Activated effector memory CD4-positive, alpha-beta T cell treated with Interleukin-2 at 50 U/mL for 16 hours (primary cell): ENCODE measurements at places on chromosomes 5 and 9.

- no peak for DNase-seq
Measured at GRCh38 chr5:88183255-88183654, 85.4 kb downstream of the TMEM161B start.

DNA sequence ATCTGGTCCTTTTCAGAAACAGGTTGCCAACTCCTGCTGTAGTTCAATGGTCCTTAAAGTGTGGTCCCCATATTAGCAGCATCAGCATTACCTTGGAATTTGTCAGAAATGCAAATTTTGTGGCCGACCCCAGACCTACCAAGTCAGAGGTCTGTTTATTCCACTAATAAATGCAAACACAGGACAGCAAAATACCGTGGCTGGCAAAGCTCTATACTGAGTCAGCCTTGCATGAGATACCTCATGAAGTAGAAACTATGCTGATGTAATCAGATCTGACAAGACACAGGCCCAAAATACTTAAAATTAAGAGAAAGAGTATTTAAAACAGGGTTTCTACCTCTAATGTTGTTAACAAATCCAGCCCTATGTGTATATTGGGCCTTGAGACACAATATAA lies 3.0 kb downstream of the GOLM1 start:
- DNase-seq = no peak

DNA sequence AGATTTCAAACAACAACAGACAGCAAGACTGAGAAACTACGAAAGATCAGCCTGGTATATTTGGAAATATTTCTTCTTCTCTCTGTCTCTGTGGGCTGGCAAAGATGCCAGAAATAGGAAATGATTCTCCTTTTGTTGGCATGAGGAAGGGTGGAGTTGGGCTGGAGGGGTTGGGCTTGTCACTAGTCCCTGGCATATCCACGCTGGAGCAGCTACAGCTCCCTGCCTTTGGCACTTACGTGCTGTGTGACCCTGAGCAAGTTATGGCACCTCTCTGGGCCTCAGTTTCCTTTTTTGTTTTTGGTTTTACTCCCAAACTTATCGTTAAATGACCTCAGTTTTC lies 354 bp upstream of the KCNMB1 start:
- no peak for DNase-seq

DNA sequence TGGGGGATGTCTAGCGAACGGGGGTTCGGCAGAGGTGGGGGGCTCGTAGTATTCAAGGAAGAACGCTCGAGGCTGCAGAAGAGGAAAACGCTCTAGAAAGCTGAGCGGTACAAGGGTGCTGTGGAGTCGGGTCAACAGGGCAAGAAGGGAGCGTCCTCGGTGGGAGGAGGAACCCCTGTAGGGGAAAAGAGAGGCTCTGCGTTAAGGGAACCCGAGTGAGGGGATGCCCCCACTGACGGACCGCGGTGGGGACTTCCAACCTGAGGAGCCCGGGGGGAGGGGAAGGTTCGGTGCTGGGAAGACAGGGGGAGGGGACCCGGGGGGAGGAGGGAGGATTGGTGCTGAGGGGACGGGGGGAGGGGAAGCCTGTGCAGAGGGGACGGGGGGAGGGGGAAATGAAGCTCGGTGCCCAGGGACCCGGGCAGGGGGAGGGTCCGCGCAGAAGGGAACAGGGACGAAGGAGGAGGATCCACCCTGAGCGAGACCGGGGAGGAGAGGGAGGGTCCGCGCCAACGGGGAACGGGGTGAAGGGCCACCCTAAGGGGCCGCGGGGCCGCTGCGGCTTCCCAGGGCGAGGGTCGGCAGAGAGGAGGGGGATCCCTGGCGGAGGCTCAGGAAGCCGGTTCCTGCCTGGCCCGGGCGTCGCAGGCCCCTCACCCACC lies 621 bp downstream of the NR6A1 start:
- DNase-seq = no peak

GRCh38 chr5:142901476-142902185 lies 131.5 kb downstream of the ARHGAP26 start:
- no peak for DNase-seq

- DNase-seq = no peak
Measured at GRCh38 chr5:4581289-4581688, 558.8 kb upstream of the ADAMTS16 start.

DNA sequence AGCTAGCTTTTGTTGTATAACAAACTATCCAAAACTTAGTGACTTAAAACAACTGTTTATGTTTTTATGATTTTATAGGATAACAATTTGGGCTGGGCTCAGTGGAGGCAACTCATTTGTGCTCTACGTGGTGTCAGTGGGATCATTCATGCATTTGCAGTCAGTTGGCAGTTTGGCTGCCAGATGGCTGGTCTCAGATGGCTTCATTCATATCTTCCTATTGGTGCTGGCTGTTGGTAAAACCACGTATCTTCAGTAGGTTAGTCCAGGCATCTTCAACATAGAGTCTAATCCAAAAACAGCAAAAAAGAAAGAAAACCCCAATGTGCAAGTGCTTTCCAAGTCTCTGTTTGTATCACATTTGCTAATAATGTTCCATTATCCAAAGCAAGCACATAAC lies 51.7 kb upstream of the RIC1 start:
- no peak for DNase-seq

DNA sequence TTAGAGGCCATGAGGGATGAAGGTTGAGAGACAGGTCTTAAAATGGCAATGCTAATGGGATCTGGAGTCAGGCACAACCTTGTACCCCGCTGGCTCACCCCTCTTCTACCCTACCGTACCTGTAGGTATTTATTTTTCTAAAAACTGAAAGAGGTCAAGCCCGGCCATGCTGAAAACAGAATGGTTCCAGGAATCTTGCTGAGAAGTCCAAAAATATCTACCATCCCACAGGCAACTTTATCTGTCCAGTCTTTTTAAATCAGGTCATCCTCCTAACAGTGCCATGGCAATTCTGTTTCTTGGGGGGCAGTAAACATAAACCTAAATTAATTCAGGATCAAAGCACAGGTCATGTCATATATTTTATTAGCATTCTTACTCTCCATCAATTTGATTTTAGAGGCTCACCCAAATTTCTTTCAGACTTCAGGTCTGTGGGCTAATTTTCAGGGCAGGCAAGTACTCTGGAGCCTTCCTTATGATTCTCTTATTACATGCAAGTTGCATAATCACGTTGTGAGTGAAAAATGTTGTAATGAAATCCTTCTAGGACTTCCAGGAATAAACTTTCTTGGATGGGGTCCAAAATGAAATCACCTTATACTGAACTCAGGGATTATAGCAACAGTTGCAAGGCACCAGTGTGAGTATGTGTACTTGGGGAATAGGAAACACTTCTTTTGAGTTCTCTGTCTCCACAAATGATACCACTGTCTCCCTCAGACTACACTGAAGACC lies 102.7 kb upstream of the NREP start:
- no peak for DNase-seq

GRCh38 chr9:83130541-83130940 lies 67.6 kb upstream of the RASEF start:
- DNase-seq = no peak

DNA sequence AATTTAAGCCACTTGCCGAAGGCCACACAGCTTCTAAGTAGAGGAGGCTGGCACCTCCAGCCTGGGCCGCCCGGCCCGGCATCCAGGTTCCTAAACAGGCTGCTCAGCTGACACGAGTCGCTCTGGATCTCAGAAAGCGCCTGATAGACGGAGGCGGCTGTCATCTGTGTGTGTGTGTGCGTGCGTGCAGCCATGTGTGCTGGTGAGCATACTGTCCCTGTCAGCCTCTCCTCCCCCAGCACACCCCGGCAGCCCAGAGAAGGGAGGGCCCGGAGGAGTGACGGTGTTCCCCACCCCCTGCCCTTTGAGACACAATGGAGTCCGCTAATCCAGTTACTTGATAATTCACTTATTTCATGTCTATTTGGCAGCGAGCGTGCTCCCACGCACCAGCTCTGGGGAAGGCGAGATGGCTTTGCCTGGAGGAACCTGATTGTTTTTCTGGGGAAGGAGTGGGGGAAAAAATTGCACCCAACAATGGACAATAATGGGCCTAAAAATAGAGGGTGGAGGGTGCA lies 20.0 kb downstream of the NTNG2 start:
- DNase-seq = no peak

DNA sequence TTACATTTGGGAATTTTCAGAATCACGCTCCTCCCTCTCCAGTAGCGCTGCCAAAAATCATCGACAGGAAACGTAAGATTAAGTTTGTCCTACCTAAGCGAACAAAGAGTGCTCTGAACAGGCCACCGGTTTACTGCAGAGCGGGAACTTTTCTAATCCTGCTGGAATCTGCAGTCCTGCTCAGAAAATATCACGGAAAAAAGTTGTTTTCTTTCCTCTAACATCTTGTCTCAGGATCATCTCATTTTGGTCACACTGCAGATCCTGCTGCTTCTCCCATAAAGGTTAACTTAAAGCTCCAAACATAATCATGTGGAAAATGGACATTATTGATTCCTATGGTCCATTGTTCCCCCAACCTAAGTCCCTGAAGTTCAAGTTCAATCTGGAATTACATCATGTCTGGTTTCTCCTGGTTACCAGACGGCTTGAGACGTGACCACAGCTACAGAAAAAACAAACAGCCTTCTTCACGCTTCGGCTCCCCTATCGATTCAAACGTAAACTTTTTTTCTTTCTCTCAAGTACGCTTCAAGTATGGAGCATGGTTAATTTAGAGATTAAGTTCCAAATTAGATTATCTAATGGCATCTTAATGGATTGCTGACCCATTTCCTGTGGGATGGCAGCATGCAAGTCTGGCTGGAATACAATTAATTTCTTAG lies 217.6 kb downstream of the NFIB start:
- no peak for DNase-seq

DNA sequence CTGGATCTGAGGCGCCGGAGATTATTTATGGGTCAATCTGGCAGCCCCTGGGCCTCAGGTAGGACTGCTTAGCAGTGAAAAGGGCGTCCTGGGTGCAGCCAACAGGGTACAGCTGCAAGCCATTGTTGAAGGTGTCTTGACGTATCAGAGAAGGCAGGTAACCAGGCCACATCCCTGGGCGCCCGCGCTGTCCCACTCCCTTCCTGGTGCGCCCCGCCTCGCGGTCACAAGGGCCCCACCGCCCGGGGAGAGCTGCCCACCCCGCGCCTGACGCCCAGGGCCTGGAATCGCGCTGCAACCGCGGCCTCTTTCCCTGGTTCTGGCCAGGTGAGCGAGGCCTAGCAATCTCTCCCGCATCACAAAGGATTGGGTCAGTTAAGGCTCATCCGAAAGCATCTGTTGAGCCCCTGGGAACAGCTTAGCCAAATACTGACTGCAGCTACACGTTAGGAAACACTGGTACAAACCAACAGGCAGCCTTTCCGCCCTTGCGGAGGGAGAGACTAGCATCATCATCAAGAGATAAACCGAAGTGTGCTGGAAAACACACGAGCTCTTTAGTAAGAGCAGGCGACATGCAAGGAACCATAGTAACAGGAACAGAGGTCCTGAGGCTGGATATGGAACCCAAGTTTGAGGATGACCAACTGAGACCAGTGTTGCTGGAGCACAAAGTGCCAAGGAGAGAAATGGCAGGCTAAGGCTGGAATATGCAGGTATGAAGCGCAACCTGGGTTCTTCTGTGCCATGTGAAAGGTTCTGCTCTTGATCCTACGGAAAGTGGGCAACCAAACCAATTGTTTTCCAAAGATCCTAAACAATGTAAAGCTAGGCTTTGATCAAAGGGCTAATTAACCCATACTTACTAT lies 3.6 kb downstream of the RPS23 start:
- DNase-seq = no peak

- DNase-seq = peak; percentile 16
Measured at GRCh38 chr9:129174724-129175514, 3.1 kb downstream of the IER5L start.

DNA sequence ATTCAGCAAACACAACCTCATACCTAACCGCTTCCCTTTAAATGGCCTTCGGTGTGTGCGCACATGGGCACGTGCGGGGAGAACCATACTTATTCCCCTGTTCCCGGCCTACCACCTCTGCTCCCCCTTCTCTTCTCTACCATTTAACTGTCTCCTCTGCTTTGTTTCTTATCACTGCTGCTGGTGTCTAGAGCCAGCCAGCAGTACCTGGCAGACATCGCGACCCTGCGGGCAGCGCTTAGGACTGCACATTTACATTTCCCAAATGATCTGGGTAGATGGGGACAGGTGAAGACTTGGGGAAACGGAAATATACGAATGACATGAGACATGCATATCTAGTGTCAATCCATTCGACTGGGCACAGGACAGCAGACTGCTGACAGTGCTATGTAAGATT lies 56.6 kb downstream of the PSMB7 start:
- DNase-seq = no peak

GRCh38 chr9:1414711-1415131 lies 364.6 kb downstream of the DMRT2 start:
- no peak for DNase-seq

GRCh38 chr5:172429201-172429940 lies 25.0 kb downstream of the SH3PXD2B start:
- no peak for DNase-seq
